ENCODE measurements at places on chromosomes 12 and 14.

GRCh38 chr14:58812050-58812910, 174.5 kb downstream of the DACT1 start:
- DNase-seq, result peak; percentile 20

GRCh38 chr12:93653079-93653478, 24.1 kb upstream of the CRADD start:
- no peak for DNase-seq

- no peak for DNase-seq
Measured at GRCh38 chr12:46660276-46660675, 165.5 kb downstream of the SLC38A4 start.

DNA sequence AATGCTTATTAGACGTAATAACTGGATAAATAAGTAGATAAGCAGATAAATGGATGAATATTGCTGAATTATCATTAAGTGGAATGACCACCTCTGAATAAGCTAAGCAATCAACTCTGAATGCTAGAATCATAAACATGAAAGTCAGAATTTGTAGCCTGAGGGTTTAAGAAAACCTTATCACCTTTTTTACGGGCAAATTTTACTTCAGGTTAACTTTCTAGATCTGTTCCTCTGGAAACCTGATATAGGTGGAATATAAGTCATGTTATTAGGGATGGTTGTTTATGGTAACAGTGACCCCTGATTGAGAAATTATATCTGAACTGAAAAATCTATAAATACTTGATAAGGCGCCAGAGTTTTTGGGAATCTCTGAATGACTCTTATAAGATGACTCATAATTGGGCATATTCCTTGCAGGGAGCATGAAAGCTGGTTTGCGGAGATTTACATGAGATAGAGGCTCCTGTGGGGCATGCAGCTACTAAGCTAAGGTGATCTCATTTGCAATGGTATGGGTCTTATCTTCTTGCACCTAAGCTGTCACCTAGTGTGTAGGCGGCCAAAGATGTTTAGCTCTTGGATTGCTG, 12.1 kb downstream of the SPX start:
- DNase-seq, result no peak

GRCh38 chr12:127500512-127501035, 766.4 kb upstream of the TMEM132C start:
- DNase-seq, result no peak

DNA sequence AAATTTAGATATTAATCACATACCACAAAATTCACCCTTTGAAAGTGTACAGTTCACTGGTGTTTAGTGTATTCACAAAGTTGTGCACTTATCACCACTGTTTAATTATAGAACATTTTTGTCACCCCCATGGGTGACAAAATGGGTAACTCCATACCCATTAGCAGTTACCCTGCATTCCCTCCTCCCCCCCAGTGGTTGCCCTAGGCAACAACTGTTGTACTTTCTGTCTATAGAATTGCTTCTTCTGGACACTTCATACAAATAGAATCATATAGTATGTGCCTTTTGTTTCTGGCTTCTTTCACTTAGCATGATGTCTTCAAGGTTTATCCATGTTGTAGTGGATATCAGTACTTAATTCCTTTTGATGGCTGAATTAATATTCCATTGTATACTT, 52.7 kb downstream of the FBXO34 start:
- no peak for DNase-seq

DNA sequence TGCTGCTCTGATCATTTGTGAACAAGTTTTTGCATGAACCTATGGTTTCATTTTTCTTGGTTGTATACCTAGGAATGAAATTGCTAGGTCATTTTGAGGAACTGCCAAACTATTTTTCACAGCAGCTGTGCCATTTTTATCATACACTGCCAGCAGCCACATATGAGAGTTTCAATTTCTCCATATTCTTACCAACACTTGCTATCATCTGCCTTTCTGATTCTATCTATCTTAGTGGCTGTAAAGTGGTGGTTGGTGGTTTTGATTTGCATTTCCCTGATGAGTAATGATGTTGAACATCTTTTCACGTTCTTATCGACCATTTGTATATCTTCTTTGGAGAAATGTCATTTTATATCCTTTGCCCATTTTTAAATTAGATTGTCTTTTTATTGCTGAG, 146.1 kb downstream of the C12orf75 start:
- DNase-seq, result no peak

DNA sequence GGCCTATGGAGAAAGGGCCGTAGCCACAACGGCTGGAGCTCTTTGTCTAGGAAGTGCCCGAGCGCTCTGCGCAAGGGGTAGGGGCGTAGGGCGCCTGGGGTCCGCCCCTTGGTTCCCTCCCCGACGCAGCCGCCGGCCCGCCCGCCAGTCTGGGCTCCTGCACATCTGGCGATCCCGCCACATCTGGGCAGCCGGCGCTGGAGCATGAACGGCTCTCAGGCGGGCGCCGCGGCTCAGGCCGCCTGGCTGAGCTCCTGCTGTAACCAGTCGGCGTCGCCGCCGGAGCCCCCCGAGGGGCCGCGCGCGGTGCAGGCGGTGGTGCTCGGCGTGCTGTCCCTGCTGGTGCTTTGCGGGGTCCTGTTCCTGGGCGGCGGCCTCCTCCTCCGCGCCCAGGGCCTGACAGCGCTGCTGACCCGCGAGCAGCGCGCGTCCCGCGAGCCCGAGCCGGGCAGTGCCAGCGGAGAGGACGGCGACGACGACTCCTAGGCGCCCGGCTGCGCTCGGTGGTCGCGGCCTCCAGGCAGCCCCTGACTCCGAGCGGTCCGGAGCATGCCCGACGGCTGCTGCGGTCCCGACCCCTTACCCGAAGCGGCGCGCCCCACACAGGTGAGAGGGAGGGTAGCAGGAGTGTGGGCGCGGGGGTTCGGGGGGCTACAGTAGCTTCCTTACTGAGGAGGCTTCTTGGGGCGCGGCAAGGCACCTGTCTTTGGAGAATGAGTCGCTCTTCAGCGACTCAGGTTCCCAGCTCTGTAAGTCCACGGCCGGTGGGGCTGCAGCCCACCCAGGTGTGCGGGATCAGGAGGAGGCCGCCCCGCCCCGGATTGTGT, at the start of gene SMIM41:
TSS of gene SMIM41 (plus strand) at position 129 of the 827 bp plus-strand sequence. CDS start at position 205, 76 bp downstream.
- no peak for DNase-seq

GRCh38 chr12:120421701-120422100, 16.2 kb upstream of the COX6A1 start:
- no peak for DNase-seq

All from kidney glomerular epithelial cell (primary cell).